Stimulated activated CD4-positive, alpha-beta T cell treated with anti-CD3 and anti-CD28 coated beads, Interleukin-1b, Interleukin-23, amount 100 ng/mL, for 1 hour (primary cell): ENCODE measurements at places on chromosomes 4 and X.

DNA sequence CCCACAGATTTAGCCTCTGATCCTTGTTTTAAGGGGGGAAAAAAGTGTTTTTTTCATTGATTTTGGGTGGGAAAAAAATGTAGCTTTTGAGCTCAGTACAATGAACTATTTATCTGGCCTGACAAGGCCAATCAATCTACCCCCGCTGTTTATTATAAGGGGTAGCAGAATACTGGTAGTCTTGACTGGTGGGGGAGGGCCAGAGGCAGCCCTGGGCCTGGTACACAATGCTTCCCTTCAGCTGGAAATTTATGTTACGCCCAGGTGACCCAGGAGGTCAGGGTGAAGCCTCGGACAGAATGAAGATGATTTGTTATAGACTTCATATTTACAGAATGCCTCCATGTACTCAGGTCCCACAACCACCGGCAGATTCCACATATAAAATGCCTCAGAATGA, 143.2 kb downstream of the SH3KBP1 start:
- DNase-seq, result no peak

DNA sequence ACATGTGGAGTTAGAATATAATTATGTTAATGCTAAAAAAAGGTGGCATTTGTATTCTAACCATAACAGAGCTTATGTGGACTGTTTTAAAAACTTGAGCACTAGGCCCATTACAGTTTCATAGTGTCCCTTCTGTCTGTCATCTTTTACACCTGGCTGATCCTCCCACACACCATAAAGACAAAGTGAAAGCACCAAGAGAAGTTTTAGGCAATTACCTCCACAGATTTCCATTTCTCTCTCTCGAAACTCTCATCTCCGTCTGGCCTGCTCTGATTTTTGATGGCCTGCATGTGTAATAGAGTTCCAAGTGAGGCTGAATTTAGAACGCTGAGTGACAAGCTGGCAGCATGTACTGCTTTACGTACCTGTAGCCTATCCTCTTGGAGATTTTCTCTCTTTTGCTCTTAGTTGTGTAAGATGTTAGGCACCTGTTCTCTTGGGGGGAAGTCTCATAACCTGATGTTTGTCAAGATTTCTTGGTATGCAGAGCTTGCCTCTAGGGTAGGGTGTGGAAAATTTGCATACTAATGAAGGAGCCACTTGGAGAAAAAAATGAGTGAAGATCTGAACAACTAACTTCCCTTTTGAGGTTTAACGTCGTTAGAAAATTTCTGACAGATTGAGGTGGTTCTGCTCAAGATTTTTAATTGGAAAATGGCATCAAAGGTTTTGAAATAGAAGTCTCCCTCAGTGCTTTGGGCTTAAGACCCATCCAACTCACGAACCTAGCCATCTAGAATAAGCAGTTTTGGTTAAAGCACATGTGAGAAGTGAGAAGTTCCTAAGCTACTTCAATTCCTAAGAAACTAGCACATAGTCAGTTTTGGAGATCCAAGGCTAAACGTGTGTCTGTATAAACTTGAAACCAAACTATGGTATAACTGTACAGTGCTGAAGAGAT, 57.6 kb upstream of the RAP1GDS1 start:
- no peak for DNase-seq

DNA sequence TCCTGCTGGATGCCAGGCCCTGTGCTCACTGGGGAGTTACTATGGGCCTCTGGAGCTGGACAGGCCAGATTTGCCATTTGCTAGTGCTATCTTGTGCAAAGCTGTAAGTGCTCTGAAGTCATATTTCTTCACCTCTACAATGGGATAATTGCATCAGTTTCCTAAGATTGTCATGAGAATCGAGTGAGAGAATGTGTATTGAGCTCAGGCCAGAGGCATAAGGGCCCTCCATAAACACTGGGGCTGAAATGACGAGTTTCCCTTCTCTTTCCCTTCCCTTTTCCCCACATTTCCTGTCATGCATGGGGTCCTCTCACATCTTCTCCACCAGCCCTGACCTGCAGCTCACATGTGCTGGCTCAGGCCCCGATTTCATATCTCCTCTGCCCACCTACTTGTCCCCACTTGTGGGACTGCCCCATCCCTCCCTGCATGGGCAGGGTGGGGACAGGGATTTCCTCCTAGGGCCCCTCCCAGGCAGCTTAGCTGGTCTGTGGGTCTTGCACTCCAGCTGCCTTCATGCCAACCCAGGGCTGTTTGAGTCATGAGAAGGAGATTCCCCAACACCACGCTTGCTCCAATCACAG, 358.8 kb downstream of the MID1IP1 start:
- DNase-seq, result no peak

DNA sequence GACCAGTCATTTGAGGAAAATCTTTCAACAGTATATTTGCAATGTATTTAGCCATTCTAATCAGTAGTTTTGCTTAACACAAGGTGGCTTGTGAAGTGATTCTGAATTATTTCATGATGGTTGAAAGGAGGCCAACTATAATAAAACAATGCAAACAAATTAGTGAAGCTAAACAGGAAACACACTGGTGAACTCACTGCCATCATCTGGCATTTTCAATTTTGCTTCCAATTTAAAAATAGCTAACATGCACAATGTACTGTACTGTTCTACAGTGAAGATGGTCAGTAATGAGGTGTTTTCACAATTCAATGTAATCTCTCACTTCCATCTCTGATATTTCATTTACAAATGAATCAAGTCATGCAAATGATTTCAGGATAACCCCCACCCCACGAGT, 31.1 kb downstream of the PGRMC2 start:
- no peak for DNase-seq

DNA sequence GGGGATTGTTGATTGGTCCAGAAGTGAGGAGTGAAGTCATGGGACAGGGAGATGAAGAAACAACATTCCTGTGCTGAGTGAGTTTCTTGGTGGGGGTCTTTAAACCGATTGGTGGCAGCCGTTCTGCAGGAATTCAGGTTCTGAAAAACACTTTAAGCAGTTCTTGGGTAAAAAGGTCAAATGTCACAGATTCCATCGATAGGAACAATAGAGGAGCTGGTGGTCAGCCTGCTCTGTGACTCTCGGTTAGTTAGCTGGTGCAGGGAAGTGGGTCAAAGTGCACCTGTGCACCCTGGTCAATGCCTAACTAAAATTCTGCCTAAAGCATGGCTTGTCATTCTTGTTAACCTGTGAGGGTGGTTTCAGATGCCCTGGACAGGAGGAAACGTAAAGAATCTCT, 34.6 kb upstream of the MGST2 start:
- no peak for DNase-seq

- DNase-seq, result no peak
These were observed 219.1 kb downstream of the ZNF674 start for GRCh38 chrX:46326161-46326560.

DNA sequence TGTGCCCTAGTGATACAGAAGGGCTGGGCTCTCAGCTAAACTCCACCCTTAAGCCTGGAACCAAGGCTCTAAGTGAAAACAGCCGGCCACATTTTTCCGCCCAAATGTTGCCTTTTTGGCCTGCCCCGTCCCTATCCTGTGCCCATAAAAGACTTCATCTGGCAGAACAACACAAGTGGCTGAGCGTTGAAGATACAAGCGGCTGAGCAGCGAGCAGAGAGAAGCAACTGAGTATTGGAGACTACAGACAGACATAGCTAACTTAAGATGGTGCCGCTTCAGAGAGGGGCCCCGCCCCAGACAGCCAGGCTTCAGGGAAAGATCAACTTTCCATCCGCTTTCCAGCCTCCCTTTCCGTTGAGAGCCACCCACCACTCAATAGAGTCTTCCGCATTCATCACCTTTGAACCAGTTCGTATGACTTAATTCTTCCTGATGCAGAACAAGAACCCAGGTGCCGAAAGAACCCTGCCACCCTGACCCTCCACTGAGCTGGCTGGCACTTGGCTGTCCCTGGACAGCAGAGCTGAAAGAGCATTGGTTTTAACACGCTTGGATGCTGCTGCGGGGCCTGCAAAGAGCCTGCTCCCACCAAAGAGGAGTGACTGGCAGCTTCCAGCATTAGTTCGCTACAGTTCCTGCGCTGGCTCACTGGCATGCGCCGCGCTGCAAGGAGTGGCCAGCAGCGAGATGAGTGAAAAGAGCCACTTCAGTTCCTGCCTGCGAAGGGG, 853.2 kb upstream of the INTU start:
- DNase-seq, result no peak

DNA sequence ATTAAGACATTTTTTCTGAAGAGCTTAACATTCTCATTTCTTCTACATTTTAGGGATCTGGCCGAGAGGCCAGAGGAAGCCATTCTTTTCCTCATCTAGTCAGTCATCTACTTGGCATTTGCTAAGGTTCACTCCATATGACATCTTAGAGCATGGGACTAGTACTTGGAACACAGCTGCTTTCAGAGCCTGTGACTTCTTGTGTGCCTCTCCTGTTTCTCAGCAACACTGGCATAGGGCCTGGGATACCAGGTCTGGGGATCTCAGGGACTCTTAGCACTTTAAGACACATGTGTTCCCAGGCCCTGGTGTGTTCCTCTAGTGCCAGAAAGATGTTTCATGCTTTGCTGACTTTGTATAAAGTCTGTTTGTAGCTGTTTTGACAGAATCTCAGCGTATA, 7.3 kb downstream of the PLP1 start:
- DNase-seq, result no peak

DNA sequence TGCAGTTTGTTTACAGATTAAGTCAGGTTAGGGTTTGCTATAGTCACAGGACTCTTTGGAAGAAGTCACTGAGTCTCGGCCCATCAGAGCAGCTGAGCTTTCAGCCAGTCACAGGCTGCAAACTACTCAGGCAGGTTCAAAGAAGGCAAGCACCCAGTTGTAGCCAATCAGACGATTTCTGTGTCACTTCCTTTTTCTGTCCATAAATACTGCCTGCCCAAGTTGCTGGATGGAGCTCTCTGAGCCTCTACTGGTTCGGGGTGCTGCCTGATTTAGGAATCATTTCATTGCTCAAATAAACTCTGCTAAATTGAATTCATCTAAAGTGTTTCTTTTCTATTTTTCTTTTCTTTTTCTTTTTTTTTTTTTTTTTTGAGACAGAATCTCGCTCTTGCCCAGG, 7.3 kb upstream of the SH3BP2 start:
- no peak for DNase-seq

- no peak for DNase-seq
These were observed 1044.2 kb upstream of the FTHL17 start for GRCh38 chrX:32116047-32116446.

GRCh38 chr4:109053257-109053656, 249.2 kb downstream of the COL25A1 start:
- no peak for DNase-seq

DNA sequence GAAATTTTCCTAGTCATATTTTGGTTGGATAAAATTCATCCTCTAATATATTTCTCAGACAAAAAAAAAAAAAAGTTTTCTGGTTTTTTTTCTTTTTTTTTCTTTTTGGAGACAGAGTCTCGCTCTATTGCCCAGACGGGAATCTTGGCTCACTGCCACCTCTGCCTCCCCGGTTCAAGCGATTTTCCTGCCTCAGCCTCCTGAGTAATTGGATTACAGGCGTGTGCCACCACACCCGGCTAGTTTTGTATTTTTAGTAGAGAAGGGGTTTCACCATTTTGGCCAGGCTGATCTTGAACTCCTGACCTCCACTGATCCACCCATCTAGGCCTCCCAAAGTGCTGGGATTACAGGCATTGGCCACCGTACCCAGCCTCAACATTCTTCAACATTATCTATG, 432.7 kb upstream of the PABPC4L start:
- DNase-seq, result no peak

DNA sequence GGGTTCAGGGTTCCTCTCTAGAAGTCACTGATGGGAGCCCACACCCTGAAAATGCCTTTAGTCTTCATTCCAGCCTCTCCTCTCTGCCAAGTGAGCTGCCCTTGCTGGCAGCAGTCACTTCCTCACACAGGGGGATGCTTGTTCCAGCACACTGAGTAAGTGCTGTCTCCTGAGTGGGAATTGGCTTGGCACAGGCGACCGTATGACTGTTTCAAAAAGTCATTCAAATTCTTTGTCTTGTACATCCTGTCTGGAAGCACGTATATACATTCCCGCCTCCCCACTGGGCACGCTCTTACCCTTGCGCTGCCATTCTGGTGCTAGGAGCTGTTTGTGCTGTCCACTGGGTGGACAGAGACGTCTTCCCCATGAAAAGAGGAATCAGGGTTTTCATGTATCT, 40.2 kb upstream of the CD99 start:
- no peak for DNase-seq

DNA sequence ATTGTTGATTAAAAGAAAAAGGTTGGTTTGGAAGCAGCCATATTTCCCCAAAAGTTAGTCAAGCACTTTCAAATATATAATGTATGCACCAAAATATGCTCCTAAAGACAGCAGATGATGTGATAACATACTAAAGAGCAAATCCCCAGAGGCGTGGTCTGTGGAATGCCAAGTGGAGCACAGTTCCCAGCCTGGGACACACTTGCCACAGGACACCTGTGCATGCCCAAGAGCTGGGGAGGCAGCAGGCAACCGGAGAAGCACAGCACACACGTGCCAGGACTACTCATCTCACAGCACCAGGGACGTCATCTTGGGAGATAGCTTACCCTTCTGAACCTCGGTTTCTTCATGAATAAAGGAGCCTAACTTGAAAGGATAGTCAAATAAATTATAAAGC, 12.5 kb downstream of the STX18 start:
- no peak for DNase-seq

DNA sequence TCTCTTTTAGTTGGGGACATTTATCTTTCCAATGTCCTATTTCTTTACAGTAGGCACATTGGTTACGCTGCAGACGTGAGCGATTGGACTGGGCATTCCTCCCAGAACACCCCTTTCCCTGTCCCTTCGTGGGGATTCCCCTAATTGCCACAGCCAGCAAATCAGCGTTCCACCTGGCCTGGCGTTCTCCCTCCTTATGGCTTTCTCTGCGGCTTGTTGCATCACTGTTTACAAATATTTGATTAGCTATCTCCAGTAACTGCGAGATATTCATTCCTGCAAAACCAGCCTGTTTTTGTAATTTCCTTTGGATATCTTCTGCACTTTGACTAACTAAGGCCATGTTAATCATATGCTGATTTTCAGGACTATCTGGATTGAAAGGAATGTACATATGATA, 202.5 kb upstream of the KLF8 start:
- no peak for DNase-seq

DNA sequence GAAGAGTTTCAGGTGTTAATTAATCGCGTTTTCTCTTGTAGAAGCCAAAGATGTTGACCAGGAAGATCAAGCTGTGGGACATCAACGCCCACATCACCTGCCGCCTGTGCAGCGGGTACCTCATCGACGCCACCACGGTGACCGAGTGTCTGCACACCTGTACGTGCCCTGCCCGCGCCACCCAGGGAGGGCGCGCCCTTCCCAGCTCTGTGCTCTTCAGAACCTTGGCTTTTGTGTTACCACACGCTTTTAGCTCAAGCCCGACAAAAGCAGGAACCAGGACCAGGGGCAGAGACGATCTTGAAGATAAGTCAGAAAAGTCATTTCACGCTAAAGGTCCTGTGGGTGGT, 28.0 kb downstream of the PCGF3 start:
- no peak for DNase-seq

DNA sequence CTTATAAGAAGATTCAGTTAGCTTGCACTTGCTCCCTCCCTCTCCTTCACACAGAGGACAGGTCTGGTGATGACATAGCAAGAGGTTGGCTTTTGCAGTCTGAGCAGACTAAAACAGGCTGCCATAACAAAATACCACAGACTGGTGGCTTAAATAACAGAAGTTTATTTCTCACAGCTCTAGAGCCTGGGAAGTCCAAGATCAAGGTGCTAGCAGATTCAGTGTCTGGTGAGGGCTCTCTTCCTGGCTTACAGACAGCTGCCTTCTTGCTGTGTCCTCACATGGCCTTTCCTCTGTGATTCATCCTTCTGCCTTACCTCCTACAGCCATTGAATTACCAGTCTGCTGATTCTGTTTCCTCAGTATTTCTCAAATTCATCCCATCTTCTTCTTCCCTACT, 13.1 kb downstream of the RP2 start:
- DNase-seq, result no peak
